ENCODE measurements at places on chromosomes 11 and 22.

DNA sequence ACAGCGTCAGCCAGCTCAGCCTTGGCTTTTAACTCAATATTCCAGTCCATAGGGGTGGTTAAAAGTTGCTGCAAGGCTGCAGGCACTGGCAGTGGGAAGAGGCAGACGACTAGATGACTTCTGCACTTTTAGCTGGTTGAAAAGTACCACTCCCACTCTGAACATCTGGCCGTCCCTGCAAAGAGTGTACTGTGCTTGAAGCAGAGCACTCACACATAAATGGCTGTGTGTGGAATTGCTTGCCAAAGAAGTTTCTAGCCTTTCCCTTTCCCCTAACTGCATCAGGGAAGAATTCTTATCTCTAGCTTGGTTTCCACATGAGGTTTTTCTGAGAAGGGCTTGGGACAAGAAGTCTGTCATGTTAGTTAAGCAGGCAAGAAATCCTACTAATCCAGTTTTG lies 5.1 kb upstream of the PHLDB1 start:
- no peak for DNase-seq

DNA sequence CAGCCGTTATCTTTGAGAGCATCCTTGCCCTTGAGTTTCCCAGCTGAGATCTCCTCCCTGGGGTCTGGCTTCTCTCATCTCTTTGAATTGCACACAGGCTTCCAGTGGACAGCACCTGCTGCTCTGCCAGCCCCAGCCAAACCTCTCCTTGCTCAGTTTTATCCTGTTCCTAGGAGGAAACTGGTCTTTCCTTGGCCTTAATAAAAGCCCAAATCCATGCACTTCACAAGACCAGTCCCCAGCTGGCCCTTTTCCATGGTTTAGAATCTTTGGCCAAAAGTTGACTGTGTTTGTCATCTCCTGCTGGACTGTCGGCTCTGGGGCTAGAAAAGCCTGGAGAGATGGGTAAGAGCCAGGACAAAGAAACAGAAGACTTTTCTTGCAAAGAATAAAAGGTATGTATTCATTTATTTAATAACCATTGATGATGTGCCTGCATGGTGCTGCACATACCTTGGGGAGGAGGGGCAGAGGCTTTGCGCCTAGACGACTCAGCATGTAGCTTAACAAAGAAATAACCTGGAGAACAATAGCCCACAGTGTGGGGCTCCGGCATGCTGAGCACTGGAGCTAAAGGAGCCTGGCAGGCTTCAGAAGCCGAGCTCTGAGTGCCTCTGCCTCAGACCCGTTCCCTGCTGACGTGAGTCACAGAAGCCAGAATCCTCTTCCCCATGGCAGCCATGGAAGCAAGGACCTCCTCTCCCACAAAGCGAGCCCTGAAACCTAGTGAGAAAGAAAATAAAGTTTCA lies 319.3 kb upstream of the B3GAT1 start:
- DNase-seq: no peak

DNA sequence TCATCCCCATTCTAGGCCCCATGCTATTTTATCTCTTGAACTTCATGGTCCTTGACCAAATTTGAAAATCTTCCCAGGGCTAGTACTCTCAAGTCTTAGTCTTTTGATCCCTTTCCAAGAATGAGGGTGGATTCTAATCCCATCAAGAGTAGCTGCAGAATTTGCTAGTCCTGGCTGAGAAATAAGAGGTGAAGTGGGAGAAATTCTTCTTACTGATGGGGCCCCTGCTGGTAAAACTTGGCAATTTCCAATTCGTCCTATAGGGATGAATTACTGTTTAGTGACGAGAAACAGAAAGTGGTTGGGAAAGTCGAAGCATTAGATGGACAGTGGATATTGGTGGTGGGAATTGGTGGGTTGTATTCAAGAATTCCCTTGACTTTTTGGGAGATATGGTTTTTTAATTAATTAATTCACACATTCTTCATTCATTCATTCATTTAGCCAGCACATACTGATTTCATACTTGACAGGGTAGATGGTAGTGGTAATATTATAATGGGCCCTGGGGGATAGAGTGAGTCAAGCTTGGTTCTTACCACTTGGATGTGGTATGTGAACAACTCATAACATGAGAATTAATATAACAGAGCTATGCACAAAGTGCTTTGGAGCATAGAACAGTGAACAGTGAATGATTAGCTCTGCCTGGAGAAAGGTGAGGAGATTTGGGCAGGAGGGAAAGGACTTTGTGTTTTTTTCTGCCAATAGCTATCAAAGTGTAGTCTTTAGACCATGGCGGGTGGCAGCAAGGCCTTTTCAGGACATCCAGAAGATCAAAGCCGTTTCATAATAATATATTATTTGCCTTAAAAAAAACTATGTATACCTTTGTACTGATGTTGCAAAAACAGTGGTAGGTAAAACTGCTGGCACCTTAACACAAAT lies 103.8 kb downstream of the STIM1 start:
- peak; percentile 35 for DNase-seq

DNA sequence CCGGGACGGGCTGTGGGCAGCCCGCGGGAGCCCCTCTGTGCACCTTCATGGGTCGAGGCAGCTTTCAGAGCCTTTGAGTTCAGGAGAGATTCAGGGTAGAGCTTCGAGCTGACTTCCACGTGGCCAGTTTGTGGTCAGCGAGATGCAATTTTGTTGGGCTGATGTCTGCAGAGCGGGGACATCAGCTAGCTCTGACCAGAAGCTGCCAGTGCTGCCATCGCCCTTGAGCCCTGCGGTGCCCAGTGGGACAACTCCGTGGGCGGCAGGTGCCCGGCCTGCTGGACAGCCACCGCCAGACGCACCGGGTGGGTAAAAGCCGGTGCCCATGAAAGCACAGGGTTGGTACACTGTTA lies 719 bp downstream of the TALDO1 start:
- DNase-seq: peak; percentile 38

DNA sequence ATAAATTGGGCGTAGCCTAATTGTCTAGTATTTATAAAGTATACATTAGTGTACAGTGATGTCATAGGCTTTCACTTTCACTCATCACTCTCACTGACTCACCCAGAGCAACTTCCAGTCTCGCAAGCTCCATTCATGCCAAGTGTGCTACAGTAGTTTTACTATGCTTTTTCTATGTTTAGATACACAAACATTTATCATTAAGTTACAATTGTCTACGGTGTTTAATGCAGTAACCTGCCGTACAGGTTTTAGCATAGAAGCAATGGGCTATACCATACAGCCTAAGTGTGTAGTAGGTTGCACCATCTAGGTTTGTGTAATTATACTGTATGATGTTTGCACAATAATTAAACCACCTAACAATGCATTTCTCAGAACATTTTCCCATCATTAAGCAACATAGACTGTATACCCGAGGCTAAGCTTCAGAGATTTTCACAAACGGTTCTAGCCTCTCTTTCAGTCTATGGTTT lies 17.5 kb downstream of the OR9G1 start:
- DNase-seq: no peak

DNA sequence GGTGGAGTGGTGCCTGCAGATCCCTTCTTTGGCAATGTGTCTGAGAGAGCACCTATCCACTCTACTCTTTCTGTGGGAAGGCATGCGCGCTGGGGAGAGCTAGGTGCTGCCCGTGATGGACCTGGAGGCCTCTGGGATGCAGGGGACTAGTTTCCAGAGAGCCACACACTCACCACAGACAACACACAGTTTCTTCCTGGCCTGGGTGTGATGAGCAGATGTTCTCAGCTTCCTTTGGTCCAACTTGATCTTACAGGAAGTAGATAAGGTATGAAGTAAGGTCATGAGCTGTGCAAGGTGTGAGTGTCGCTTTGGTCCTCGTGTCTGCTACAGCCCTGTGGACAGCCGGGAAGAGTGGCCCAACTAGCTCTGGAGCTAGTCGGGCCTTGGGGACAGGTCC lies 27.3 kb upstream of the SUSD2 start:
- DNase-seq: no peak

DNA sequence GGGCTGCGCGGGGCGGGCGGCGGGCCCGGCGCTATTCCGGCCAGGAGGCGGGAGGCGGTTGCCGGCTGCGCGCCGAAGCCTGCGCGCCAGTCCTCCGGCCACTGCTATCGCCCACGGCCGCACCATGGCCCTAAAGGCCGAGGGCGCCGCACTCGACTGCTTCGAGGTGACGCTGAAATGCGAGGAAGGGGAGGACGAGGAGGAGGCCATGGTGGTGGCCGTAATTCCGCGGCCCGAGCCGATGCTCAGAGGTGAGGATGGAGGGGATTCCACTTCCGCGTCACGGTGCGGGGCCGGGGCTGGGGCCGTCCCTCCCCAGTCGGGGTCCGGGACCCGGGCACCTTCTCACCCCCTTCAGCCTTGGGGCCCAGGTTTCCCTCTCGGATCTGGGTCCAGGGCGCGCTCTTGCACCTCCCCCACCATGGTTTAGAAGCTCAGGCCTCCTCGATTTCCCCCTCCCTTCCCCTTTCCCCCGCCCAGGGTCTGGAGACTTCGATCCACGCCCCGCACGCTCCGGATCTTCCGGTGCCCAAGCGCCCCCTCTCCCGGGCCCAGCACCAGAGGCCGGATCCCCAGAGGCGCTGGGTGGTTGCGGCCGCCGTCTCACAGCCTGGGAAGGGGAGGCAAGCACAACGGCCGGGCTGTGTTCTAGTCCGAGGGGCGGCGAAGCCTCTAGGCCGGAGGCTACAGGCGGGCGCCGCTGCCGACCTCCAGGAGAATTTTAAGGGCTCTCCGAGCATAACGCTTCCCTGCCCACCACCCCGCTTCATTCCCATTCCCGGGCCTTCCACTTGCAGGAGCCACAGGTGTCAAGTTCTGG lies 517 bp downstream of the SPINDOC start:
- DNase-seq: peak; percentile 28

- DNase-seq: no peak
These were observed 2.4 kb upstream of the HINFP start for GRCh38 chr11:119118946-119119345.

GRCh38 chr11:121341609-121342008 lies 49.0 kb downstream of the SC5D start:
- no peak for DNase-seq

Measured in lung microvascular endothelial cell (primary cell).